ENCODE measurements at places on chromosomes 3 and 15. TPM values are rescaled to one million over a fixed set of nuclear protein-coding genes. Genes with fewer than 3 reads are reported as not detected.

GRCh38 chr3:66618066-66618465, 117.2 kb upstream of the LRIG1 start:
- no peak for DNase-seq

- DNase-seq = no peak
Measured at GRCh38 chr3:82229397-82229796, 468.0 kb upstream of the GBE1 start.

CCDC39 gene
- not detected for total RNA-seq

UBA3 gene
- 71.4 TPM for total RNA-seq

DNA sequence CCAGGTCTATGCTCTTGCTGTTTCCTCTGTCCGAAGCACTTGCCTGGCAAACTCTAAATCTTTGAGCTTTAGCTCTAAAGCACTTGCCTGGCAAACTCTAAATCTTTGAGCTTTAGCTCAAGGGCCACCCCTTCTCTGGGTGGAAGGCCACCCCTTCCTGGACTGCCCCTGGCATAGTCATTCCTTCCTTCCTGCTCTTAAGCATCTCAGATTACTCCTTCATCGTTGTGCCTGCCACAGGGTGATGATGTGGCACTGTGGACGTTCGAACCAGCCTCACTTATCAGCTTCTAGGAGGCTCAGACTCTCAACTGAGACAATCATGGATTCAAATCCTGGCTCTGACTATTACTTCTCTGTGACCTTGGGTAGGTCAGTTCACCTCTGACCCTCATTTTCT, 10.5 kb upstream of the CRABP1 start:
- DNase-seq = no peak

DNA sequence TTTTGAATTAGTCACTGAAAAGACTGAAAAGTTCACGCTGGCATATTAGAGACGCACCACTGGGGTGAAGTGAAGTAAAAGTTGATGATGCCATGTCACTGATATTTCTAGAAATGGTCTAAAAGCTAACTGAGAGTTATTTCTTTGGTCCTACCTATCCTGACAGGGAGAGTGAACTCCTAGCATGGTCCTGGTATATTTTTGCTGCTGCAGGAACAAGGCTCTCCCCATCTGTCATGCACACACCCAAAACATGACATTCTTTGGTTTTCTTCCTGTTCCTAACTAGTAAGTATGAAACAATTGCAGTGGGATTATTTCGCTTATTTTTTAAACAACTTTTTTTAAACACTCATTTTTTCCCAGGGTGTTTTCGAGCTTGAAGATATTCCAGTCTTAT, 466.7 kb downstream of the ERC2 start:
- no peak for DNase-seq

GRCh38 chr3:169871129-169871886, 1.6 kb upstream of the LRRC31 start:
- no peak for DNase-seq

- DNase-seq = no peak
Measured at GRCh38 chr3:65783117-65783516, 255.6 kb downstream of the MAGI1 start.

Measured in G401 (cell line).